ENCODE measurements at places on chromosomes 2 and 18. TPM values are rescaled to one million over a fixed set of nuclear protein-coding genes. Genes with fewer than 3 reads are reported as not detected.

Gene ICOS
- 1.7 TPM for total RNA-seq

- no peak overlapping the region for H3K4me3 ChIP-seq
- DNase-seq = no peak
- no peaks in the 10 kb centered on the region for H3K27me3 ChIP-seq
- peaks cover 11% of the 10 kb centered on the region for H3K4me1 ChIP-seq
Measured at GRCh38 chr2:181958726-181959125, 26.9 kb upstream of the PPP1R1C start.

DNA sequence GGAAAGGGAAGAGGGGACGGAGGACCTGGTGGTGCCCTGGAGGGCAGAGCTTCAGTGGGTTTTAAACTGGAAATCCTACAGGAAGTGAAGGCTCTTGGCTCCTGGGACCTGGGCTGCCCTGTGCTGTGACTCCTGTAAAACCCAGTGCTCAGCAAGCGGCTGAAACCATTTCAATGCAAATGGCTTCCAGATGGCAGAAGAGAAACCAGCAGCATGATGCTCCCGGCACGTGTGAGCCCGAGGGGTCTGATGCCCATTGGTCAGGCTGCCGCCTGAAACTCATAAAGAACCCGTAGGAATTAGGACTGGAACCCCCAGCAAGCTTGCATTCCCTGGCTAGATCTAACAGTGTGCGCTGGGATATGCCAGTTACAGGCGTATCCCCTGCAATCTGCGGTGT is 109.2 kb upstream of the THOC1 start:
- no peak overlapping the region for H3K27ac ChIP-seq
- no peak for DNase-seq
- H3K4me3 ChIP-seq = no peak overlapping the region
- no peaks in the 10 kb centered on the region for H3K4me1 ChIP-seq
- H3K36me3 ChIP-seq = no peaks in the 10 kb centered on the region

Gene LYPD6B
- total RNA-seq = 10.1 TPM

DNA sequence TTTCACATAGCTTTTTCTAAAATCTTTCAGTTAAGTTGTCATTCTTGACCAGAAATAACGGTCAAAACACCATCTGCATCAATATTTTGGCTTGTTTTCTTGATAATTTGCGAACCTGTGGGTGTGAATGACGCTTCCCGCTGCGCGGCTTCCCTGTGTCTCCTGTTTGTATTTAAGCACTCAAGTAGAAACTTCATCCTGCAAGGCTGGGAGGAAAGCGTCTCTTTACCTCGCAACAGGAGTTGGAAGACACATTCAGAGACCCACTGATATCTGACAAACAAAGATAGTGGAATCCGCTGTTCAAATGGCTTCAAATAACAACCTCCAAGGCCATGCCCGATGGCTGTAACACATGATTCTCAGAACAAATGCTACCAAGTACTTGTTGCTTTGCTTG is 704.9 kb downstream of the DCDC2C start:
- H3K36me3 ChIP-seq = no peaks in the 10 kb centered on the region
- H3K27me3 ChIP-seq = no peaks in the 10 kb centered on the region
- H3K4me1 ChIP-seq = no peaks in the 10 kb centered on the region
- no peak overlapping the region for H3K4me3 ChIP-seq
- no peak overlapping the region for H3K27ac ChIP-seq

DNA sequence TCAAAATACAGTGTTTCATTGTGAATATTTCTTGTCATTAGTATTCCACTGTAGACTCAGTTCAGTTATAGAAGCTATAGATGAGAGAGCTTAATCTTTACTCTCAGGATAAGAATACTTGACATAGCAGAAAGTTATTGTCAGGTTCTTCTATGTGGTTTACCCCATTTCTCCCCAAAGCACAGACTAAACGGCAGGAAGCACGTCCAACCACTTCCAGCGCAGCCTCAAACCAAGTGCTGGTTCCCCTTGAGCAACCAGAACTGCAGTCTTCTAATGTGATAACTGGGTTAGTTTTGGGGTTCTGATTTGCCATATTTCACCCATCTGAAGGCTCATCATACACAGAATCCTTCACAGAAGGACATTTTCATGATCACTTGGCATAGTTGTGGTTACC is 324.7 kb downstream of the SLC8A1 start:
- no peaks in the 10 kb centered on the region for H3K36me3 ChIP-seq
- H3K4me3 ChIP-seq = no peak overlapping the region
- no peaks in the 10 kb centered on the region for H3K4me1 ChIP-seq
- H3K27me3 ChIP-seq = no peaks in the 10 kb centered on the region

Measured in vagina (tissue), 2 donors.